Vagina (tissue), 2 donors: ENCODE measurements at places on chromosomes 16 and 17. TPM values are rescaled to one million over a fixed set of nuclear protein-coding genes. Genes with fewer than 3 reads are reported as not detected.

DNA sequence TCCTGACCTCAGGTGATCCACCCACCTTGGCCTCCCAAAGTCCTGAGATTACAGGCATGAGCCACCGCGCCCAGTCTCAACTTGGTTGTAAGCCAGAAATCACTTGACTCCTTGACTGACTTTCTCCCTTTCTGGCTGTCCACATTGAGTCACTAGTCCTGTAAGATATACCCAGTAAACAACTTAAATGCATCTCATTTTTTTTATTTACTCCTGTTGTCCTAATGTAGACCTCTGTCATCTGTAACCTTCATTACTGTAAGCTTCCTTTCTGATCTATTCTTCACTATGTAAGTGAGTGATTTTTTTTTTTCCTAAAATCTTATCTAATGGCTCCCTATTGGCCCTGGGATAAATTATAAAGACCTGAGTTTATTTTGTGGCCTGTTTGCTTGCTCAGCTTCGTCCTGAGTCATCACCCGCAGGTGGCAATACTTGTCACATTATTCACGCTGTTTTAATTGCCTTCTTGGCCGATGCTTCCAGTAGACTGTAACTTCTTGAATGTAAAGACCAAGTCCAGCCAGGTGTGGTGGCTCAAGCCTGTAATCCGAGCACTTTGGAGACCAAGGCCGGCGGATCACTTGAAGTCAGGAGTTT, 41.0 kb downstream of the PAFAH1B1 start:
- H3K36me3 ChIP-seq = peaks cover 15% of the 10 kb centered on the region
- H3K27me3 ChIP-seq = no peaks in the 10 kb centered on the region
- H3K4me3 ChIP-seq = no peak overlapping the region

DNA sequence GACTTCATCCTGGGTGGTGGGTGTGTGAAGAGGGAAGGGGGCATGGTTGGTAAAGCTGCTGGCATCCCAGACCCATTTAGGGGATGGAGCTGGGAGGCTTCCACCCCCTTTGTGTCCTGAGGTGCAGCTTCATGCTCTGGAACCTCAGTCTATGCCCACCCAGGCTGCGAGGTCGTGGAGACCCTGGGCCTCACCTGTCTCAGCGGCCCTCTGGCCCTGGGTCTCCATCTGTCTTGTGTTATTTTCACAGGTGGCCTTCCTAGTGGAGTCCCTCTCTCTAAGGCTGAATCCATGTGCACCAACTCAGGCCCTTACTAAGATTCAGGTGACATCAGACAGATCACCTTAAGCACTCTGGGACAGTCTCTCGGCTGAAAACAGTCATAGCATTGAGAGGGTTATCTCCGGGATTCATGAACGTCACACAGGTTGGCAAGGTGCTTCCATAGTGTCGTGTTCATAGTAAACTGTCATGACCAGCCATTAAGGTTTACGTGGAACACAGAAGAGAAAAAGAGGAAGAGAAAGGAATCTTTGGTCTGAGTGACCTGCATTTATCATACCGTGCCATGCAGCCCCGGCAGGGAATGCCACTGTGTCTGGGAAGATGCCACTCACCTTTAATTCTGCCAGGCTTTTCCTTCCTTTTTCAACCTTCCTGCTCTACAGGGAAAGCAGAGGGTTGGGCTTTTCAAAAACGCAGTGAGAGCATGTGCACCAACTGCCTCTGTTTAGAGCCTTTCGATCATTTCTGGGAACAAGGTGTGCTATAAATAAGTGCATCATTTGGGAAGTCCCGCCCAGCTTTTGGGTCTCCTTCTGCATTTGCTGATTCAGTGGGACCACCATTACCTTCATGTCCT, 4.5 kb upstream of the FOXL1 start:
- H3K4me1 ChIP-seq = peaks cover 14% of the 10 kb centered on the region
- DNase-seq = no peak
- no peak overlapping the region for H3K27ac ChIP-seq
- H3K36me3 ChIP-seq = no peaks in the 10 kb centered on the region
- no peak overlapping the region for H3K4me3 ChIP-seq

GRCh38 chr17:3722716-3723115, 987 bp upstream of the HASPIN start:
- H3K27me3 ChIP-seq = no peaks in the 10 kb centered on the region
- H3K36me3 ChIP-seq = no peaks in the 10 kb centered on the region
- H3K4me1 ChIP-seq = peaks cover 48% of the 10 kb centered on the region
- H3K27ac ChIP-seq = peak overlapping the region; percentile 85

PERCC1 gene
- total RNA-seq = not detected

UBALD1 gene
- 16.9 TPM for total RNA-seq
